ENCODE measurements at places on chromosomes 12 and 14. TPM values are rescaled to one million over a fixed set of nuclear protein-coding genes. Genes with fewer than 3 reads are reported as not detected.

The KRT73 gene
- not detected for total RNA-seq

The ZC2HC1C gene
- 1.7 TPM for total RNA-seq

The LMNTD1 gene
- total RNA-seq, result not detected

The OVCH1 gene
- not detected for total RNA-seq

GRCh38 chr12:123860377-123860776 lies 98.3 kb downstream of the DNAH10 start:
- H3K4me3 ChIP-seq, result no peak overlapping the region
- H3K4me1 ChIP-seq, result no peaks in the 10 kb centered on the region
- no peaks in the 10 kb centered on the region for H3K27me3 ChIP-seq
- no peak overlapping the region for H3K27ac ChIP-seq
- DNase-seq, result no peak

All from GM12878 (cell line).